ENCODE measurements at places on chromosomes 11 and 22.

- no peak for DNase-seq
These were observed 62.0 kb downstream of the FDX1 start for GRCh38 chr11:110491577-110492320.

GRCh38 chr22:24181088-24181995 is at the start of gene SUSD2:
SUSD2 (plus strand) TSS chr22:24181487; CDS start chr22:24181520, 33 bp downstream.
- no peak for DNase-seq

- no peak for DNase-seq
These were observed 51.7 kb upstream of the OR9Q1 start for GRCh38 chr11:57972013-57972367.

- DNase-seq: no peak
These were observed 4.8 kb downstream of the VPS26B start for GRCh38 chr11:134229126-134229790.

DNA sequence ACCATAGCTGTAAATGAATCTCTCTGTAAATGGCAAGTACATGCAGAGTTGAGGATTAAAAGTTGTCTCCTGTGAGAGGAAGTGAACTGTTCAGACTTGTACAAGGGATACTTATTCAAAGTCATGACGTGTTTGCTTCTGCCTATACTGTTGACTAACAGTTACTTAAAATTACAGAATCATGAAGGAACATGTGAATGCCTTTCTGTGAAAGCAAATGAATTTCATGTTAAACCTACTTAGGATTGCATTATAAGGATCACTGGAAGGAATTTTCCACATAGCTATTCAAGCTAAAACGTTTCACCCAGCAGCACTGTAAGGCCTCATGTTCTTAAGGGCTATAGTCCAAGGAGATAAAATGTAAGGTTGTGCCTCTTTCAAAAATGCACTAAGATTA is 93.4 kb upstream of the BIRC3 start:
- no peak for DNase-seq

DNA sequence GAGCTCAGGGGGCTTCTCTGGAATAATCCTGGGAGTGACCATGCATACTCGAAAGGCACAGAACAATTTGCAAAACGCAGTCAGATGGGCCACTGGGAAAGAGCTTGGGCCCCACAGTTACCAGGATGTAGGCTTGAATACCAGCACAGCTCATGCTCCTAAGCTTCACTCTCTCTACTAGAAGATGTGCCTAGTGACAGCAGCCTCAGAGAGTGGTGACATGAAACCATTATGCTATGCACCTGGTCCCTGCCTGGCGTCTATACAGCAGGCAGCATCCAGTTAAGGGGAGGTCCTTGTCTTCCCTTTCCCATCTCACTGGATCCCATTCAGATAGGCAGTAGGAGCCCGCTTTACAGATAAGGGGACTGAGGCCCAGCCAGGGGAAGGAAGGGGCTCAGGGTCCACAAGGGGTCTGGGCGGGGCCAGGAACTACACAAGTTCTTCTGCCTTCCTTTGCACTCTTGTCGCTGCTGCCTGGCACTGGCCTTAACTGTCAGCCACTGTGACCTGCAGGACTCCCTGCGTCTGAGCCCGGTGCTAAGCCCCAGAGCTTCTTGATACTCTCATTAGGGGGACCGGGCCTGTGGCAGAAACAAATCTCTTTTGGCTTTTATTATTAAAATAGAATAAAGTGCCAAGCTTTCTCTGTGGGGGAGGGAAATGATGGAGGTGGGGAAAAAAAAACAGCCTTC is 21.2 kb upstream of the RASD2 start:
- no peak for DNase-seq

- DNase-seq: no peak
These were observed 105.7 kb downstream of the SWAP70 start for GRCh38 chr11:9769621-9770020.

DNA sequence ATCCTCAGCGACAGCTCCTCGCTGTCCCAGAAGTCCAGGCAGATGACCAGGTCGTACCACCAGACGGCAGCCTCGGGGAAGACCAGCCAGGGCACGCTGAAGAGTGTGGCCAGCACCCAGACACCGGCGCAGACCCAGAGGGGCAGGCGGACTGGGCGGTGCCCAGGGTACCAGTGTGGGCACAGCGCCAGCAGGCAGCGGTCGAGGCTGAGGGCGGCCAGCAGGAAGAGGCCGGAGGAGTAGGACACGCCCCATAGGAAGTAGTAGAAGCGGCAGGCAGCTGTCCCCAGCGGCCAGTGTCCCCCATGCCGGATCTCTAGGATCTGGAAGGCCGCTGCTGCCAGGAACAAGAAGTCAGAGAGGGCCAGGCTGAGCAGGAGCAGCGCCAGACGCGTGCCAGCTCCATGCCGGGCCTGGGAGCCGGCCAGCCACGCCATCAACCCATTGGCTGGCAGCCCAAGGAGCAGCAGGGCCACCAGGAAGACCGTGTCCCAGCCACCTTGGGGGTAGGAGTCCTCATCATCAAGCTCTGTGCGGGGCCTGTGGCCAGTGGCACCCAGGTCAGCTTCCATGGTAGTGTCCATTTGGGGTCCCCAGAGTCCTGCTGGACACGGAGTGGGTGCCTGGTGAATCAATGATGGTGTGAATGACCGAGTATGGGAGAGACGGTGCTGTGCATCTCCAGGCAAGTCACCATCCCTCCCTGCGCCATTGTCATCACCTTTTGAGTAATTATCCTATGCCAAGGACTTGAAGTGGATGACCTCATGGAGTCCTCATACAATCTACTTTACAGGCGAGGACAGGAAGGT is at the start of gene GPR152:
Gene GPR152, minus strand, starts transcription at position 589 of the 812 bp plus-strand sequence. Its CDS starts 5 bp downstream, at position 584.
- DNase-seq: no peak

DNA sequence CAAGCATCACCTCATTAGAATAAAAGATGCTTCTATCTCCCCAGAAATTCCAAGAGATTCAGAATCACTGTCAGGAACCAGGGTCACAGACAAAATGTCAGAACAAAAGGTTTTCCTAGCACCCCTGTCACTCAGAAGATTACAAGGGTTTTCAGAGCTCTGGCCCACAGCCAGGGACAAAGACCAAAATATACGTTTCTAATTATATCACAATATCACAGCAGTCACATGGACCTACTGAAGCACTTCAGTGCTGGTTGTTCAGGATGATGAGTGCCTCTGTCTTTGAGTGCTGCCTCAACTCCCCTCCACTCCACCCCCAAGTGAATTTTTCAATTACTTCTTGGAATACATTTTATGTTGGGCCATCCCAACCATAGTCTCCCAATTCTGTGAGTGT is 21.9 kb upstream of the RTL6 start:
- DNase-seq: no peak

DNA sequence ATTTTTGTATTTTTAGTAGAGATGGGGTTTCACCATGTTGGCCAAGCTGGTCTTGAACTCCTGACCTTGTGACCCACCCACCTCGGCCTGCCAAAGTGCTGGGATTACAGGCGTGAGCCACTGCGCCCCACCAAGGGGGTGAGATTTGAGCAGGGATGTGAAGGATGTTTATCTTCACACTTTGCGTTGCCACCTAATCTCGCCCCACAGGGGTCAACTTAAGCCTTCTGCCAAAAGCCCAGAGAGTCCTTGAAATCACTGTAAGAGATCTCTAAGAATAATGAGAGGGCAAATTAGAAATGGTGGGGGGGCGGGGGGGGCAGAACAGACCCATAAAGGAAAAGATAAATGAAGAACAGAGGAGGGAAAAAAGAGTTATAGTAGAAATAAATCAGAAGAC is 158.3 kb upstream of the TIMP3 start:
- no peak for DNase-seq

DNA sequence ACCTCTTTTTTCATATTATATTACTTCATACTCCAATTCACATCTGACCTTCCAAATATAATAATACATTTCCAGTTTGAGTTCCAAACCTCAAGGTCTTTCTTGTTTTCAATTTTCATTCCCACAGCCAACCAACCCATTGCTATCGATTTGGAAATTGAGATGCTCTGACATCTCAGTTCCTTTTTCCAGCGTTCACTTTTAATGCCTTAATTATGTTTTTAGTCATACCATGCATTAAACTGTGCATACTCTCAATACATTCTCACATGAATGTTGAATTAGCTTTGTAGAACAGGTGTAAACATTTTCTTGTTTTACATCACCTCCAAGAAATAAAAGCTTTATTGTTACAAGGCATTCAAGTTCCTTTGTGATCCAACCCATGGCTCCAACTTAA is 294.2 kb upstream of the ANO3 start:
- no peak for DNase-seq
